ENCODE measurements at places on chromosomes 11 and 22.

DNA sequence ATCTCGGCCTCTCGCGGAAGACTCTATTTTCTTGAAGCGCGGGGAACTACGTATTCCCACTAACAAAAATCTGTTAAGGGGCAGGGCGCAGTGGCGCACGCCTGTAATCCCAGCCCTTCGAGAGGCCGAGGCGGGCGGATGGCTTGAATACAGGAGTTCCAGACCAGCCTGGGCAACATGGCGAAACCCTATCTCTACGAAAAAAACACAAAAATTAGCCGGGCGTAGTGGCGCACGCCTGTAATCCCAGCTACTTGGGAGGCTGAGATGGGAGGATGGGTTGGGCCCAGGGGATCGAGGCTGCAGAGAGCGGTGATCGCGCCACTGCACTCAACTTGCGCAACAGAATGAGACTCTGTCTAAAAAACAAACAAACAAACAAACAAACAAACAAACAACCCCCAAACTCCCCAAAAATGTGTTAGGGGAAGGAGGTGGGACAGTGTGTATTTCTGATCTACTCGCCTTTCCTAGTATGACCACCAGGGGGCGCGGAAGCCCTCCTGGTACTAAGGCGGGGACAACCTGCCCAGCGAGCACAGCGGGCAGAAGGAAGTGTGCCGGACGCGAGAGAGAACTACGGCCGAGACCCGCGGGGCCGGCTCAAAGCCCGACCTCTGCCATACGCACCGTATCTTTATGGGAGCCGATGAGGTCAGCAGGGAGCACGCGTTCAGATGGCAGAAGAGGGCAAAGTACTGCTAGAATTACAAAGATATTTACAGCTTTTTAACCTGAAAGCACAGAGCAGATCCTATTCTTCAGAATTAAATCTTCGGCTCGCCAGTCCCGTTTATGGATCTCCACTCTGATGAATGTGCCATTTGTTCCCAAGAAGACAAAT is 1.3 kb upstream of the STX3 start:
- H3K27me3 ChIP-seq = no peaks in the 10 kb centered on the region
- no peaks in the 10 kb centered on the region for H3K36me3 ChIP-seq
- peaks cover 7% of the 10 kb centered on the region for H3K4me1 ChIP-seq

DNA sequence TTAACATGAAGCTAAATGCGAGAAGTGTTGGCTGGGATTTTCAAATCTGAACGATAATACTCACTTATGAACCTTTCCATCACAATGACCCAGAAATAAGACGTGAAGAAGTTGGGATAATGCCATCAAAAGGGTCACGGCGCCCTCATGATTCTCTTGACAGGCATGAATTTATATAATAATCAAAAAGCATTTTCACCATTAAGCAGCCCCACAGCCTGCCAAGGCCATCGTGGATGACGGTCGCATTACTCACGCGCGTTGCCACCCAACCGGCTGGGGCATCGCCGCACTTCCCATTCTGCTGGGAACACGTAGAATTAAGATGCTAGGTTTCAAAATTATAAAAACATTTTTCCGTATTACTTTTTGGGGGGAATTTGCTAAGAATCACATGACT is 18.9 kb upstream of the GAL start:
- no peak for DNase-seq
- H3K27ac ChIP-seq = no peak overlapping the region
- no peaks in the 10 kb centered on the region for H3K36me3 ChIP-seq
- no peaks in the 10 kb centered on the region for H3K4me1 ChIP-seq
- H3K4me3 ChIP-seq = no peak overlapping the region

GRCh38 chr11:65776710-65777141 is 4.0 kb downstream of the AP5B1 start:
- no peaks in the 10 kb centered on the region for H3K27me3 ChIP-seq
- peak; percentile 61 for DNase-seq
- H3K4me3 ChIP-seq = no peak overlapping the region
- H3K27ac ChIP-seq = peak overlapping the region; percentile 36

DNA sequence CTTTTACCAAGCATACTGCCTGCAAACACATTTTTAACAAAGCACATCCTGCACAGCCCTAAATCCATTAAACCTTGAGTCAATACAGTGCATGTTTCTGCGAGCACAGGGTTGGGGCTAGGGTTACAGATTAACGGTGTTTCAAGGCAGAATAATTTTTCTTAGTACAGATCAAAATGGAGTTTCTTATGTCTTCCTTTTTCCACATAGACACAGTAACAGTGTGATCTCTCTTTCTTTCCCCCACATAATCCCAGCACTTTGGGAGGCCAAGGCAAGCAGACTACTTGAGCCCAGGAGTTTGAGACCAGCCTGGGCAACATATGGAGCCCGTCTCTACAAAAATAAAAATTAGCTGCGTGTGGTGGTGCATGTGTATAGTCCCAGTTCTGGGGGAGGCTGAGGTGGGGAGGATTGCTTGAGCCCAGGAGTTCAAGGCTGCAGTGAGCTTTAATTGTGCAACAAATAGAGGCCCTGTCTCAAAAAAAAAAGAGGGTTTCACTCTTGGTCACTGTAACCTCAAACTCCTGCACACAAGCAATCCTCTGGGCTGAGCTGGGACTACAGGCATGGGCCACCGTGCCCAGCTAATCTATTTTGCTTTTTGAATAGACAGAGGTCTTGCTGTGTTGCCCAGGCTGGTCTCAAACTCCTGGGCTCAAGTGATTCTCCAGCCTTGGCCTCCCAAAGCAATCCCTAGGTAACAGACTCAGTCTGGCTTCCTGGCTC is 19.7 kb upstream of the SLC3A2 start:
- H3K4me1 ChIP-seq = no peaks in the 10 kb centered on the region
- no peaks in the 10 kb centered on the region for H3K27me3 ChIP-seq
- H3K27ac ChIP-seq = no peak overlapping the region
- no peak for DNase-seq

GRCh38 chr22:29004647-29005371 is 56.8 kb downstream of the C22orf31 start:
- peaks cover 10% of the 10 kb centered on the region for H3K4me1 ChIP-seq
- H3K27ac ChIP-seq = no peak overlapping the region
- H3K27me3 ChIP-seq = no peaks in the 10 kb centered on the region
- no peak overlapping the region for H3K4me3 ChIP-seq
